ENCODE measurements at places on chromosomes 2 and 18. TPM values are rescaled to one million over a fixed set of nuclear protein-coding genes. Genes with fewer than 3 reads are reported as not detected.

Gene FOXI3
- 0.12 TPM for total RNA-seq

Gene AP1S3
- total RNA-seq = 5.0 TPM

Gene MC2R
- not detected for total RNA-seq

DNA sequence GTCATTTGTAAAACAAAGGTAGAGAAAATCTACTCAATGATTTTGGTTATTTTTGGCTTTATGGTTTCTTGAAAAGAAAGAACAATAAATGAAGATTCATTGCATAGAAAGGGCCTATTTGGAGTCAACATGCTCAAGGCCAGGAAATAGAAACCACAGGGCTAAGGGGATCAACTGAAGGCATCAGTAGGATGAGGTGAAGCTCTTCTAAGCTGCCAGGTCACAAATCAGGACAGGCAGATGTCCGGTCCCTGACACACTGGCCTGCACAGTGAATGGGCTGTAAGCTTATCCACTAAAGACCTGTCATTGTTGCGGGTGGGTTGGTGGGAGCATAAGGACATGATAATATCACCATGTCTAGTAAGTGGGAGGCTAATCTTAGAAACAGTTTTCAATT lies 31.6 kb upstream of the RNF138 start:
- no peak for DNase-seq

DNA sequence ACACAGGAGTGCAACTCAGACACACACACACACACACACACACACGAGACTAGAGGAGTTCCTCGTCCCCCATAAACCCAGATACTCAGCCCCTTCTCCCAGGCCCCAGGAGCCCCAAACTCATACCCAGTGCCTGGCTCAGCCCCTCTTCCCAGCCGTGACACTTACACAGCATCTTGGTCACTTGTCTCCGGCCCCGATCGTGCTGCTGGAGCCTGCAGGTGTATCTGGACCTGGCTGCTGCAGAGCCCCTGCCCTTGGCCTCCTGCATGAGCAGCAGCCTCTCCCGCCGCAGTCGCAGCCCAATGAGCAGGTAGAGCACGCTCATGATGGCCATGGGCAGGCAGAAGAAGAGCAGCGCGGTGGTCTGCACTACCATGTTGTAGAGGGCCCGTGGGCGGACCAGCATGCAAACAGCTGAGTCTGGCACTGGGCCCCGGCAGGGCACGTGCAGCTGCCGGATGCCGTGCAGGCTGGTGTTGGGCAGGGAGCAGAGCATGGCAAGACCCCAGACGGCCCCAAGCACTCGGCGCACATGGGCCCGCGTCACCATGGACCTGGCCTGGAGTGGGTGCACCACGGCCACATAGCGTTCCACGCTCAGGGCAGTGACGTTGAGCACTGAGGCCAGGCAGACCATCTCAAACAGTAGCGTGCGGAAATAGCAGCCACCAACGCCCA lies 2.1 kb downstream of the NMUR1 start:
- no peak for DNase-seq

DNA sequence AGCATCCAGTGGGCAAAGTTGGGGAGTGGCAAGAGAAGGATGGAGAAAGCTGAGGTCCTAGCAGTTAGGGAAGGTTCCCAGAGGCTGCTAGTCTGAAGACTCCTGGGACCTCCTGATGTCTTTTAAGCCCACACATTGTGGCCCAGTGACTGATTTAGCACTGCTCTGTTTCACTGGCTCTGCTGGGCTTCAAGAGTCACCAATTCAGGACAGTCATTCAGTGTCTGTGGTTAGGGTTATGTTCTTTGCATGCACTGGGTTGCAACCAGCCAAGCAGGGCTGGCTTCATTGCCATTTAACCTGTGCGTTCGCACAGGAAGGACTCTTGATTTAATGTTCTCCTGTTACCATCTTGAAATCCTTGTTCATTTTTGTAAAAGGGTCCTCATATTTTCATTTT lies 199.2 kb downstream of the ICOS start:
- no peak for DNase-seq

- peak; percentile 76 for DNase-seq
These were observed 21.0 kb upstream of the PTMA start for GRCh38 chr2:231687133-231687852.

DNA sequence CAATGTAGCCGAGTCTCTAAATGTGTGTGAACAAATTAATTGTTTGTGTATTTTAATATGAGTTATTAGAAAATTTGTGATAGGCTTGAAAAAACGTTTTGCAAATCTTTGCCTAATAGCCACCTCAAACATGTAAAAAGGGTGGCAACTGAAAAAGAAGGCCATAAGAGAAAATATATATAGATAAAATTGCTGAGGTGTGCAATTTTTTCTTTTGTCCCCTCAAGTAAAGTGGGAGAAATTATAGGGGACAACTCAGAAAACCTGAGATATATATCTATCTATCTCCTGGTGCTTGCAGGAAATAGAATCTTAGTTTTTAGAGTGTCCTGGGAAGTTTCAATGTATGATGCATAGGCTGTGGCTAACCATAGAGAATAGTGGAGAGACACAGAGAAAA lies 201.4 kb upstream of the LRP1B start:
- no peak for DNase-seq

DNA sequence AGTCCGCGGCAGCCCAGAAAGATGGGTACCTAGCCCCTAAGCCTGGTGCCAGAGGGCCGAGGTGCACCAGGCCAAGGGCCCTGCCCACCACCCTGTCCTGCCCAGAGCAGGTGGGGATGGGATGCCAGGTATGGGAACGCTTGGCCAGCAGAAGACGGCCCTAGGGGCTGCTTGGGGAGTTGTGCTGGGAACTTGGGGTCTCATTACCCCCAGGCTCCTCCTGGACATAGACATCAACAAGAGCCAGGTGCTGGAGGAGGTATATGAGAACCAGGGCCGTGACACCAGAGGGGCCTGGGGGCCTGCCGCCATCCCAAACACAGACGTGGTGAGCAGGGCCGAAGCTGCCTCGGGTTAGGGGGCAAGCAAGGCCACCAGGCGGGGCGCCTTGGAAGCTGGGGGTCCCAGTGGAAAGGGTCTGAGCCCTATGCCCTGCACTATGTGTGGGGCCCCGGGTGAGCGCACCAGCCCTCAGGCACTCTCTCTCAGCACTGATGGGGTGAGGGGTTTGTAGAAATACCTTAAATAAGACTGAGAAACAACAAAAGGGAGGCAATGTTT lies 46.9 kb downstream of the FER1L5 start:
- no peak for DNase-seq

- DNase-seq = peak; percentile 61
These were observed 1.8 kb downstream of the KIF5C start for GRCh38 chr2:148876595-148877402.

GRCh38 chr2:174693344-174693743 lies 70.9 kb downstream of the CHRNA1 start:
- DNase-seq = no peak

DNA sequence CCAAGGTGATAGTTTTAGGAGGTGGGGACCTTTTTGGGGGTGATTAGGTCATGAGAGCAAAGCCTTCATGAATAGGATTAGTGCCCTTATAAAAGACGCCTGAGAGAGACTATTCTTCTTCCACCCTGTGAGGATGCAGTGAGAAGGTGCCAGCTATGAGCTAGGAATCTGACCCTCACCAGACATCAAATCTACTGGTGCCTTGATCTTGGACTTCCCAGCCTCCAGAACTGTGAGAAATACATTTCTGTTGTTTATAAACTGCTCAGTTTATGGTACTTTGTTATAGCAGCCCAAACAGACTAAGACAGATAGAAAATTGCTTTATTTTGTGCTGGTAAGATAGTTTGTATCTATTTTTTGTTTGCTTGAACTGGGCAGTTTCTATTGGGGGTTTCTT lies 40.1 kb downstream of the PHLPP1 start:
- no peak for DNase-seq

- DNase-seq = no peak
These were observed 87.6 kb downstream of the SEMA4F start for GRCh38 chr2:74741629-74742028.

GRCh38 chr2:74414441-74414840 lies 7.0 kb downstream of the C2orf81 start:
- no peak for DNase-seq

GRCh38 chr2:207825045-207825954 lies 55.6 kb upstream of the FZD5 start:
- DNase-seq = no peak

DNA sequence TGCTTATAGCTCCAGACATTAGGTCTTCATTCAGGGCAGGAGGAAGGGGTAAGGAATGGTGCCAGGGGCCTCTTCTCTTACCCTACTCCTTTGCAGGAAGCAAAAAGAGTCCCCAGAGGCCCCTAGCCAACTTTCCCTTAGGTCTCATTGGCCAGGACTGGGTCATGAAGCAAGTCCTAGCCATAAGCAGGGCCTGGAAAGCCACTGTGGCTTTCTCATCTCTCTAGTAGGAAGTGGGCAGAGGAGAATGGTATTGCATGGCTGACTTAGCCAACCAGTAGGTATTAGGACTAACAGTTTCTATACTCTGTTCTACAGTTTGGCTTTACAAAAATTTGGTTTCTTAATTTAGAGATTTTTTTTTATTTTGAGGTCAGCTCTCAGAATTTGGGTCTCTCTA lies 4.8 kb downstream of the FAM228A start:
- DNase-seq = no peak
